ENCODE measurements at places on chromosomes 13 and 19.

DNA sequence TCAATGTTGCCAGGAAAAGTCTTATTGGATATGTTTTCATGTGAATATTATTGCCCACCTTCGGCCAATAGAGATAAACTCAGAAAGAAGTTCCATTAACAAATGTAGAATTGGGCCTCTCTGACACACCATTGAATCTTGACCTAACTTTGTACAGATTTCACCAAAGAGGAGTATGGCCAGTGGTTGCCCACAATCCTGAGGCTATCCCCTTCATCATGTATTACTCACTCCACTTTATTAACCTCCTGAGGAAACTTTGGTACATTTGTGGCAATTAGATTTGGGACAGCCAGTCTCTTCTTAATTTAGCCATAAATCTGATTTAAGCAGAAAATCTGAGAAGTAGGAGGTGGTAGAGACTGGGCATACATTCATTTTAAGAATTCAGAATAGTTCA lies 53.3 kb upstream of the POSTN start:
- DNase-seq = no peak

DNA sequence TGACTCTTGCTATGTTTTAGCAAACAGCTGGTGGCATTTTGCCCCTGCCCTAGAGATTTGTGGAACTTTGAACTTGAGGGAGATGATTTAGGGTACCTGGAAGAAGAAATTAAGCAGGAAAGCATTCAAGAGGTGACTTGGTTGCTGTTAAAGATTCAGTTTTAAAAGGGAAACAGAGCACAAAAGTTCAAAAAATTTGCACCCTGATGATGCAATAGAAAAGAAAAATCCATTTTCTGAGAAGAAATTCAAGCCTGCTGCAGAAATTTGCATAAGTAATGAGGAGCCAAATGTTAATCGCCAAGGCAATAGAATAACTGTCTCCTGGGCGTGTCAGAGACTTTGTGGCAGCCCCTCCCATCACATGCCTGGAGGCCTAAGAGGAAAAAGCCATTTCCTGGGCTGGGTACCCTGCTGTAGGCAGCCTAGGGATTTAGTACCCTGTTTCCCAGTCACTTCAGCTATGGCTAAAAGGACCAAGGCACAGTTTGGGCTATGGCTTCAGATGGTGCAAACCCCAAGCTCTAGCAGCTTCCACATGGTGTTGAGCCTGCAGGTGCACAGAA lies 958.5 kb upstream of the MIR17HG start:
- DNase-seq = no peak

GRCh38 chr13:110698689-110699088 lies 7.2 kb downstream of the CARS2 start:
- DNase-seq = no peak

DNA sequence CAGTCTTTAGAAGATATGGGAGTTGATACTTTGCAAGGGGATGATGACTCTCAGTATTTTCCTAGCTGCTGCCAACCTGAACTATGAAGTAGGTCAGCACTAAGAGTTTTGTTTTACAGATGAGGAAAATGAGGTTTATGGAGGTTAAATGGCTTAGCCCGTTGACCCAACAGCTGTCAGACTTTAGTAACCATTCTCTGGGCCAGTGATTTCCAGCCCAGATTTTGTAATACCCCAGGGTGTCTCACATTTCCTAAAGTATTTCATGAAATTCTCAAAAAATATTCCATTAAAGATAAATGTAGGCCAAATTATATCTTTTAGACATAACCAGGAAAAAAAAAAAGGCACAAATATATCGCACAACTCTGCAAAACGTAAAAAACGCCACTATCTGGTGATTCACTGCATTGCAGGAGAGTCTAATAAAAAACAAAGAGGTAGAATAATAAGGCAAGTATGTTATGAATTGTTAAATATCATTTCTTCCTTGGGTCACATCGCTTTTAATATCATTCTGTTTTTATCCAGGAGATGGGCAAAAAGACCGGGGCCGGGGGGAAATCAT lies 112.5 kb downstream of the DACH1 start:
- DNase-seq = peak; percentile 18

DNA sequence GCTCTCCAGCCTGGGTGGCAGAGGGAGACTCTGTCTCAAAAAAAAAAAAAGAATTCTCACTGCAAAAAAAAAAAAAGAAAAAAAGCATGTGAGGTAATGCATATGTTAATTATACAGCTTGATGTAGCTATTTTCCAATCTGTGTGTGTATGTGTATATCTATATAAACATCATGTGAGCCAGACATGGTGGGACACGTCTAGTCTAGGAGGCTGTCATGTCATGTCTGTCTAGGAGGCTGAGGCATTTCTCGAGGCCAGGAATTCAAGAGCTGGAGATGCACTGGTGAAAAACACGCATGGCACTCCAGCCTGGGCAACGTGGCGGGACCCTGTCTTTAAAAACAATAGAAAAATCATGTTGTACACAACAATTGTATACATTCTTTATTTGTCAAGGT lies 6.9 kb upstream of the SBK3 start:
- DNase-seq = no peak

- DNase-seq = no peak
Measured at GRCh38 chr13:65461590-65461989, 1768.5 kb downstream of the PCDH9 start.

DNA sequence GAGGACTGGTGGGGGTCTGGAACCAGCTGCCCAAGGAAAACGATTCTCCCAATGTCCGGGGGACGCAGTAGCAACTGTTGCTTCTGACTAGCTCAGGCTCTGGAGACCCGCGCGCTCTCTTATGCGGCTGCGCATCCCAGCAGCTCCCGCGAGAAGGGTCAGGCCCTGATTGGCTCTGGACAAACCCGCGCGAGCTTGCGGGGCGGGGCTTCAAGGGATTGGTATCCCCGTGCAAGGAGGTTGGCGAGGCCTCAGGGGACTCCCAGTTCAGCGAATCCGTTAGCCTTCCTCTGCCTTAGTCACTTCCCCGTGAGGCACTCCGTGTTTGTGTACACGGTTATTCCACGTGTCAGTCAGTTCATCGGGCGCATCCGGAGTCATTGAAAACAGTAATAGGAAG lies 20.2 kb downstream of the SIGLECL1 start:
- DNase-seq = no peak

DNA sequence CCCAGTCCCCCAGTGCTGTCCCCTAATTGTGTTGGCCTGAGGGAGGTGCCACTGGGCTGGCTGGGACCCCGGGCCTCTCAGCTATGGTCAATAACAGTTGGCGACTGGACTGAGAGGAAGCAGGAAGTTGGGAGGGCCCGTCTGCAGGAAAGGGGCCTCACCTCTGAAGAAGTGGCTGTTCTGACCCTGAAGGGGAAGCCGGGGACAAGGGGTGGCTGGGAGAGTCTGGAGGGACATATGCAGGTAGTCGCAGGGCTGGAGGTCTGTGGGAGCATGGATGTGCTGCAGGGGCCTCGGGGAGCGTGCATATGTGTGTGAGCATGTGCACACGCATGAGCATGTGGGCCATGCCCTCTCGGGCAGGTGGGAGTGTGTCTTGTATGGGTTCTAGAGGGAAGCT lies 5.9 kb downstream of the PKN1 start:
- no peak for DNase-seq

DNA sequence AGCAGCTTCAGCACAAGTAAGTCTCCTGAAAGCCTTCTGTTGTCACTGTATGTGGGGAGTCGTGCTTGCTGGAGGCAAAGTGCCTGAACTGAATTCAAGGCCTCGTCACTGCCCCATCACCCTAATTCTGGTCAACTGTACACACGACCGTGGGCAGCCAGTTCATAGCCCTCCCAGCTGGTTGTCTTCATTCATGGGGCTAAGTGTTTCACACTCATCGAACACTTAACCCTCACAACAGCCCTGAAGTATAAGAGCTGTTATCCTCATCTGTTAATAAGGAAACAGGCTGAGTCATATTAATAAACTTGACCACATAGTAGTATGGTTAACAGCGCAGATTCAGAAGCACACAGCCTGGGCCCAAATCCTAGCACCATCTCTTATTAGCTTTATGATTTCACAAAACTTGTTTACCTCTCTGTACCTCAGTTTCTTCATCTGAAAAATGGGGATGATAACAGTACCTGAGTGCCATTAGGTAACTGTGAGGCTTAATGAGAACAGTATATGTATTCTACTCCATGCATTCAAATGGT lies 66.7 kb downstream of the CDADC1 start:
- no peak for DNase-seq

GRCh38 chr13:75368167-75368566 lies 113.8 kb downstream of the TBC1D4 start:
- DNase-seq = peak; percentile 57

- DNase-seq = no peak
Measured at GRCh38 chr13:67806796-67807195, 576.7 kb upstream of the PCDH9 start.

GRCh38 chr13:50700664-50701305 lies 142.7 kb downstream of the DLEU7 start:
- no peak for DNase-seq

- DNase-seq = peak; percentile 90
Measured at GRCh38 chr19:48819366-48819816, 8.6 kb upstream of the BCAT2 start.

DNA sequence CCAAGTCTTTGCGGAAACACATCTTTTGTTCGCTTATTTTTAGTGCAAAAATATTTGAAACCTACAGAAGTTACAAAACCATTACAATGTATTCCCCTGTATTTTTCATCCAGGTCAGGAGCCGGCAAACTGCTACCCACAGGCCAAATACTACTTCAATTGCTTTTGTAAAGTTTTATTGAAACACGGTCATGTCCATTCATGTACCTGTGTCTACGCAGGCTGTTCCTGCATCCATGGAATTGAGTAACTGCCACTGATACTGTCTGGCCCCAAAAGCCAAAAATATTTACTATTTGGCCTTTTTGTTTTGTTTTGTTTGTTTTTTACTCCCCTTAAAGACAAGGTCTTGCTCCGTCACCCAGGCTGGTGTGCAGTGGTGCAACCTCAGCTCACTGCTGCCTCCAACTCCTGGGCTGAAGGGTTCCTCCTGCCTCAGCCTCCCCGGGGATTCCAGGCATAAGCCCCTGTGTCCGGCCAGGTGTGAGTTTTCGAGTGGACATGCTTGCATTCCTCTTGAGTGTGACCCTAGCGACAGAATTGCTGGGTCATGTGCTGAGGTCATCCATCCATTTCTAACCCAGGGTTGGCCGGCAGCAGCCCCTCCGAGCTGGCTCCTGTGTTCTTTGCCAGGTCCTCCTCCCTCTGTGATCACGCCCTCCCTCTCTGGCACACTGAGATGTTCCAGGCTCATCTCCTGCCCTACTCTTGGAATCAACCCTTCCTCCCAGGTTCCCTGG lies 10.9 kb upstream of the S1PR4 start:
- no peak for DNase-seq

DNA sequence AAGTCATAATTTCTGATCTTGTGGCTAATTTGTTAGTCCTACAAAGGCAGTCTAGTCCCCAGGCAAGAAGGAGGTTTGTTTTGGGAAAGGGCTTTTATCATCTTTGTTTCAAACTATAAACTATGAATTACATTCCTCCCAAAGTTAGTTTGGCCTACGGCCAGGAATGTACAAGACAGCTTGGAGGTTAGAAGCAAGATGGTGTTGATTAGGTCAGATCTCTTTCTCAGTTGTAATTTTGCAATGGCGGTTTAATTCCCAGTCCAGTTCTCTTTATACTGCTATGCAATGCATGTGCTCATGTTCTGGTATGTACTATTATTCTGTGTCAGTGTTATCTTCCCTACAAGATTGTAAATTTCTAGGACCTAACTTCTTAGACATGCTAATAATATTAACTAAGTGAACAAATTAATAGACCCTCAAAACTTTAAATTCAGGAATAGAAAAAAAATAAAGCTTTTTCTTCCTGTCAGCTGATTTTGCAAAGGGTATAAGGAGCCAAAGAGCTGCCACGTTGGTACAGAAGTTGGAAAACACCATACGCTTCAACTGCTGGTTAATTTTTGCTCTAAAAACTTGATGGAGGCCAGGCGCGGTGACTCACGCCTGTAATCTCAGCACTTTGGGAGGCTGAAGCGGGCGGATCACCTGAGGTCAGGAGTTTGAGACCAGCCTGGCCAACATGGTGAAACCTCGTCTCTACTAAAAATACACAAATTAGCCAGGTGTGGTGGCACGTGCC lies 1.3 kb upstream of the DNAJC15 start:
- no peak for DNase-seq

DNA sequence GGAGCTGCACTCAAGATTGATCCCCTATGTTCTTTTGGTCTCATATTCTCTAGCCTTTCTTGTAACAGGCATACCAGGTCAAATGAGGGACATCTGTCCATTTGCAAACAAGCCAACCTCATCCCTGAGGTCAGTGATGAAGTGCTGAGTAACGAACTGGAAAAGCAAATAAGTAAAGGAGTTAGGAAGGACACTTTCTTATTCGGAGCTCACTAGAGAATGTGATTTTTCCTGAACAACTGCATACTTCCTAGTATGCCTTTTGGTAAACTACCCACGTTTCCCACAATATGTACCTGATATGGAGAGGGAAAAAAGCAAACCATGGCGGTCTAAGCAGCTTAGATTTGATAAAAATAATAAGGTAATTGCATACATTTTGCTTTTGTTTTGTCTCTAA lies 91.0 kb upstream of the MYCBP2 start:
- no peak for DNase-seq

Data from left cardiac atrium (tissue), 4 donors.